ENCODE measurements at places on chromosomes 1 and 21. TPM values are rescaled to one million over a fixed set of nuclear protein-coding genes. Genes with fewer than 3 reads are reported as not detected.

- no peak for DNase-seq
Observed at GRCh38 chr1:26761217-26761616, 26.5 kb upstream of the PIGV start.

DNA sequence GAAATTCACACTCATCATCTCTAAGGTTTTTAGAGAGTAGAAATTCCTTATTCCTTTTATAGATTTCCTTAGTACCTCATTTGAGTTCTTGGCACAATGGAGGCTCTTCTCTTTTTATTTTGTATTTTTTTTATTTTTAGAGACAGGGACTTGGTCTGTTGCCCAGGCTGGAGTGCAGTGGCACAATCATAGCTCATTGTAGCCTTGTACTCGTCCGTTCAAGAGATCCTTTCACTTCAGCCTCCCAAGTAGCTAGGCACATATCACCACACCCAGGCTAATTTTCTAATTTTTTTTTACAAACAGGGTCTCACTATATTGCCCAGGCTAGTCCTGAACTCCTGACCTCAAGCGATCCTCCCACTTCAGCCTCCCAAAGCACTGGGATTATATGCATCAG, 29.6 kb downstream of the RGL1 start:
- no peak for DNase-seq

DNA sequence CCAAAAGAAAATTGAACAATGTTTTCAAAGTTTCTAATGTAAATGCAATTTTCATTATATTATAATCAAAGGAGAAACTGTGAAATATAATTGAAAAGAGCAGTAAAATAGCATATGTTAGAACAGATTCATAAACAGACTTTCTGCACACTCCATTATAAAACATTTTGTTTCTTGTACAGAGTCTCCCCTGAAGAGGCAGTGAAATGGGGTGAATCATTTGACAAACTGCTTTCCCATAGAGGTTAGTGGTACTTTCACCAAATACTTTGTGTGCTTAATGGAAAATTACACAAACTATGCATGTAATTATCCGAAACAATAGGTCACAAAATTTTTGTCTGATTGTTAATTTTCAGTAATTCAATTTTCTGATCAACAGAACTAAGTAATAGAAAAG, 1.9 kb downstream of the RGS18 start:
- DNase-seq = no peak

- DNase-seq = peak; percentile 48
Observed at GRCh38 chr1:62716397-62716796, 28.2 kb upstream of the DOCK7 start.

- no peak for DNase-seq
Observed at GRCh38 chr1:30061292-30062220, 661.8 kb downstream of the MATN1 start.

- DNase-seq = no peak
Observed at GRCh38 chr1:39872698-39873097, 10.6 kb downstream of the TRIT1 start.

GRCh38 chr21:41703857-41704501, 62.9 kb downstream of the RIPK4 start:
- DNase-seq = no peak

- no peak for DNase-seq
Observed at GRCh38 chr1:17914987-17915386, 159.9 kb downstream of the ACTL8 start.

GRCh38 chr21:38679534-38679933, 126.2 kb upstream of the ETS2 start:
- DNase-seq = peak; percentile 30

DNA sequence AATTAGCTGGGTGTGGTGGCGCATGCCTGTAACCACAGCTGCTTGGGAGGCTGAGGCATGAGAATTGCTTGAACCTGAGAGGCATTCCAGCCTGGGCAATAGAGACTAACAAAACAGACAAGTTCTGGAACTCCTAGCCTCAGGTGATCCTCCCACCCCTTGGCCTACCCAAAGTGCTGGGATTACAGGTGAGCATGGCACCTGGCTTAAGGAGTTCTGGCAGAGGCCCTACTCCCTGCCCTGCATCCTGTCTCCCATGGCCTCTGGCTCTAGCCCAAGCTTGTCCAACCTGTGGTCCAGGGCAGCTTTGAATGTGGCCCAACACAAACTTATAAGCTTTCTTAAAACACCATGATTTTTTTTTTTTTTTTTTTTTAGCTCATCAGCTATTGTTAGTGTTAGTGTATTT, 20.4 kb downstream of the TOMM20 start:
- DNase-seq = no peak

- DNase-seq = no peak
Observed at GRCh38 chr1:176643536-176643935, 180.6 kb downstream of the PAPPA2 start.

DNA sequence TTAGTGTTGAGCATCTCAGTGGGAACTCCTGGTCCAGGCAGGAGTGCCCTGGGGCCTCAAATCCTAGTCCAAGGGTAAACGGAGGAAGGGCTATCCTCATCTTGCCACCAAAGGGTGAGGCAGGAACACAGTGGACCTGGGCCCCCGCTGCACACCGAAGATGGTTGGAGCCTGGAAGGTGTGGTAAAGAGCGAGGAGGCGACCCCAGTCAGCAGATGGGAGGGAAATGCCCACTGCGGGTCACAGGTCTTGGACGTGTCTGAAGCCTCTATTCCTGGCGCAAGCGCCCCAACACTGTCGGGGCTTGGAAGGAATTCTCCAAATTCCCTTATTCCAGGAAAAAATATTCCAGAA, 38.5 kb upstream of the SYNC start:
- no peak for DNase-seq

DNA sequence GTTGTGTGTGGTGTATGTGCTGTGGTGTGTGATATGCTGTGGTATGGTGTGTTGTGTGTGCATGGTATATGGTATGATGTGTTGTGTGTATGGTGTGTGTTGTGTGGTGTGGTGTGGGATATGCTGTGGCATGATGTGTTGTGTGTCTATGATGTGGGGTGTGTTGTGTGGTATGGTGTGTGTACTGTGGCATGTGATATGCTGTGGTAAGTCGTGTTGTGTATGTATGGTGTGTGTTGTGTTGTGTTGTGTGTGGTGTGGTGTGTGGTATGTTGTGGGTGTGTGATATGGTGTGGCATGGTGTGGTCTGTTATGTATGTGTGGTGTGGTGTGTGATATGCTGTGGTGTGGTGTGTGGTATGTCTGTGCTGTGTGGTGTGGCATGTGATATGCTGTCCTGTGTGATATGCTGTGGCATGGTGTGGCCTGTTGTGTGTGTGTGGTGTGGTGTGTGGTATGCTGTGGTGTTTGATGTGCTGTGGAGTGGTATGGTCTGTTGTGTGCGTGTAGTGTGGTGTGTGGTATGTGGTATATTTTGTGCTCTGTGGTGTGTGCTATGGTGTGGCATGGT, 318.0 kb downstream of the PTPRU start:
- no peak for DNase-seq

DNA sequence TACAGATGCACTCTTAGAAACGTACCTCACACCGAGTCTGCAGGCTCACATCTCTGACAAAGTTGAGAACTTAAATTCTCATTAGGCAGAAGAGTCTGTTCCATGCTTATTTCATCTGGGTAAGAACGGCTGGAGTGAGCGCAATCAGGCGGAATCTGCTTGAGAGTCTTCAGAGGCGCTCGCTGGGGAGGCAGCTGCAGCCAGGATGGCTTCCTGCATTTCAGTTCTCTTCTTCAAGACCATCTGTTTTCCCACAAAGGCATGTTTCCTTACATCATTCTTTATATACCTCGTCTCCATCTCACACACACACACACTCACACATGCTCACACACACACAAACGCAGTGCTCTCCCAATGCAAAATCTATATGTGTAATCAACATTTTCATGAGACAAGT, 497.1 kb downstream of the AJAP1 start:
- DNase-seq = peak; percentile 57

DNA sequence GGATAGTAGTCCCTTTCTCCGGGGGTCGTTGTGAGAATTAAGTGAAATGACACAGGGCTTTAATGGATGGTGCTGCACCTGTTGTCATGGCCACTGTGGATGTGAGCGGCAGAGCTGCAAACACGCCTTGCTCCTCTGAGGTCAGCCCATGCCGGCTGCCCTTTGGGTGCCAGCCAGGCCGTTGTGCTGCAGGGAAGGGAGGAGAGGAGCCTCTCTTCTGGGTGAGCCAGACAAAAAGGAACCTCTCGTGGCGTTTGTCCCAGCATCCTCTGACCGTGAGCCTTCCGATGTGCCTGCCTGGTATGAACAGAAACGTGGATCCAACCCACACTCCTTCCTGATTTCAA, 383.0 kb upstream of the VAMP3 start:
- DNase-seq = peak; percentile 33

- no peak for DNase-seq
Observed at GRCh38 chr21:15421947-15422346, 307.8 kb upstream of the USP25 start.

- DNase-seq = no peak
Observed at GRCh38 chr1:49181033-49181432, 404.3 kb upstream of the BEND5 start.

Gene NES
- polyA plus RNA-seq = 846 TPM

Gene GBP4
- 3.9 TPM for polyA plus RNA-seq

Gene LORICRIN
- polyA plus RNA-seq = not detected

Gene RNU1-1
- not detected for polyA plus RNA-seq

Gene SEC16B
- 8.5 TPM for polyA plus RNA-seq

Gene NID1
- polyA plus RNA-seq = 299 TPM

Gene MX2
- 3.2 TPM for polyA plus RNA-seq

Gene SIPA1L2
- 28.7 TPM for polyA plus RNA-seq

Gene WNT4
- polyA plus RNA-seq = 4.1 TPM

Gene LCE3E
- polyA plus RNA-seq = not detected

Gene C8B
- polyA plus RNA-seq = not detected

Gene CD101
- polyA plus RNA-seq = 5.9 TPM

Gene ORC1
- 2.9 TPM for polyA plus RNA-seq

Gene TMEM269
- polyA plus RNA-seq = 0.78 TPM

Gene CAMSAP2
- 16.9 TPM for polyA plus RNA-seq

Gene SLC44A3
- polyA plus RNA-seq = 4.0 TPM
